ENCODE measurements at places on chromosomes 1 and 21. TPM values are rescaled to one million over a fixed set of nuclear protein-coding genes. Genes with fewer than 3 reads are reported as not detected.

Gene ANGPTL7
- total RNA-seq = not detected

Gene TAL1
- 77.9 TPM for total RNA-seq

DNA sequence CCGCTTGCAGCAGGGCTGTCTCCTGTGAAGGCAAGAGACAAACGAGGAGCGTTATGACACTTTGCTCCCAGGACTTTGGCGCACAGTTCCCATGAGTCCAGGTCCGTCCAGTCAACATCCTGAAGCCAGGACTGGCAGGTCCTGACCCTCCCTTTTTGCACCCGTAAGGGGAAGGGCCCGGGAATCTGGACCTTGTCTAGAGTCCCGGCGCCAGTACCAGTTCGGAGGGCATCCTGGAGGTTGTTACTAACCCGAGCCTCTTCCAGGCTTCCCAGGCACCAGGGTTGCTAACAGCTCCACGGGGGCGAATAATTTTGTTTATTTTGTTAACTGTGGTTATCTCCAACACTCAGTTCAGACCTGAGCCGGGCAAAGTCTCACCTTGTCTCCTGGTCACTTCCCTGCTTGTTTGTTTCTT lies 682 bp upstream of the RWDD3 start:
- peak; percentile 9 for DNase-seq

DNA sequence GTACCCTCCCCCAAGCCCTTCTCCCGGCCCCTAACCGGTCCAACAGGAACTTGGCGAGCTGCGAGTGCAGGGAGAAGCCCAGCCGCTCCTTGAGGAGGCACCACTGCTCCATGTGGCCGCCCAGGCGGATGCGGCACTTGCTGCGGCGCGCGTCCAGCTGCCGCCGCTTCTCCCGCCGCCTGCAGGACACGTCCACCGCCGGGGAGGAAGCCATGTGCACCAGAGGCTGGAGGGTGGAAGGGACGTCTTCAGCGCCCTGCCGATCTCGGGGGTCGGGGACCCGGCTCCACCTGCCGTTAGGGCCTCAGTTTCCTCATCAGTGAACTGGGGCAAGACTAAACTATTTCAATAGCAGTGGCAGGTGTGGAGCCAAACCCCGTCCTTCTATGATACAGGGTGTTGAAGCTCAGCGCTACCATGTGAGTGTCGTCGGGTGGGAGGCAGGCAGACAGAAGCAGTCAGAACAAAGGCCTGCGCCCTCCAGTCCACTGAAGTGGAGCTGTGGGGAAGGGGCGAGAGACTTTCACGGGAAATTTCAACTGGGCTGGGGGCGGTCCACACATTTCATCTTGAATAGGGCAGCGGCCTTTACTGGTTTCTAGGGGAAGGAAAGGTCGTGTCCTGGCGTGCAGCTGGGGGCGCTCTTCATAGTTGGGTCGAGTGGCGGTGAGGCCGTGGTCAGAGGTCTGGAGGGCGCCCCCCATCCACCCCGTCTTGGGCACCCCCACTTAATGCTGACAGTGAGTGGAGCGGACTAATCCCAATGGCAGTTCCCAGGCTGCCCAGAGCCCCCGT lies 592 bp downstream of the ZNF692 start:
- peak; percentile 70 for DNase-seq

DNA sequence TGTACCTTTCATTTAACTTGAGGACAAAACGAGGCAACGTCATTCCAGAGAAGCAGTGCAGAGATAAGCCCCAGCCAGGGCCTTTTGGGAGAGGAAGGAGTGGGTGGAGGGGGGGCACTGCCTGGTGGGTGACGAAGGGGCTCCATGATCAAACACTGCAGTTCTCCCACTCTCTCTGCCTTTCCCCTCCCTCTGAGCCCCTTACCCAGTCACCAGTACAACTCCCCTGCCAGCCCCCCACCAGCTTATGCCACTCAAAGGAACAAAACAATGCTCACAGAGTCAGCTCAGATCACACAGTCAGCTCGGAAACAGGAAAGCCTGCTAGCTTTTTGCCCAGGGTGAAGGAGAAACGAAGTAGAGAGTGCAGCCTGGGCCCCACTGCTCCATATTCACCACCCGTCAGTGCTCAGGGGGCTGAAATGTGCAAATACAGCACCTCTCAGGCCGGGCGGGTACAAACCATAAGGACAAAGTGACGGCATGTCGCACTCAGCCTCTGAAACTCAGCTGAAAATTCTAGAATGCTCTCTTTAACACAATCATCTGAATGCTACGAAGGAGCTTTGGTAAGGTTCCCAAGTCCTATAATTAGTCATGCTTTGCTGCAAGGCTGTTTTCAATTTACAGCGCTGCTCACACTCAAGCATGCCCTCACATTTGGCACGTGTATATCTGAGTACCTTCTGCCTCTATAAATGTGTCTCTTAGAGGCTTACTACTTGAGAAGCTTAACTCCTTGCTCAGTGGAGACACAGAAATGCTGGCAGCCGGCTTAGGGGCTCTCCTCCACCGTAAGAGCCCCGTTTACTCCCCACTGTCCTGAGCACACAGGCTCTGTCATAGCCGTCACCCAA lies 65.8 kb upstream of the RAB4A start:
- no peak for DNase-seq

Measured in dermis microvascular lymphatic vessel endothelial cell (primary cell).